Stimulated activated CD4-positive, alpha-beta T cell treated with anti-CD3 and anti-CD28 coated beads, Interleukin-1b, Interleukin-23, amount 100 ng/mL, for 1 hour (primary cell): ENCODE measurements at places on chromosomes 6 and 20.

DNA sequence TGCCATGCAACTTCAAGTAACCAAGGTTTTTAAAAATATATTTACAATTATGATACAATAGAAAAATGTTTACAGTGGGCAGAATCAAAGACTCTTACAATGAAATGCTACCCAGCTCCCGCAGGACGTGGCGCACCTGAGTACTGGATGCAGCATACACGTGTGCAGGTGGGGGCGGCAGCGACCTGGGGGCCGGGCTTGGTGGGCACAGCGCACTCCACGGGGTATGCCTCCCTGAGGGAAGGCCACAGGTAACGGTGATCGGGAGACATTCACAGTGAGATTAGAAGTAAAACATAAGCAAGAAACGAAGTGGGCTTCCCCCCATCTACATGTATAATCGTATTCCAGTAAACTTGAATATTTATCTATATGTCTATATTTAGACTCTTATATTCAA is 54.2 kb downstream of the WDR27 start:
- no peak for DNase-seq

DNA sequence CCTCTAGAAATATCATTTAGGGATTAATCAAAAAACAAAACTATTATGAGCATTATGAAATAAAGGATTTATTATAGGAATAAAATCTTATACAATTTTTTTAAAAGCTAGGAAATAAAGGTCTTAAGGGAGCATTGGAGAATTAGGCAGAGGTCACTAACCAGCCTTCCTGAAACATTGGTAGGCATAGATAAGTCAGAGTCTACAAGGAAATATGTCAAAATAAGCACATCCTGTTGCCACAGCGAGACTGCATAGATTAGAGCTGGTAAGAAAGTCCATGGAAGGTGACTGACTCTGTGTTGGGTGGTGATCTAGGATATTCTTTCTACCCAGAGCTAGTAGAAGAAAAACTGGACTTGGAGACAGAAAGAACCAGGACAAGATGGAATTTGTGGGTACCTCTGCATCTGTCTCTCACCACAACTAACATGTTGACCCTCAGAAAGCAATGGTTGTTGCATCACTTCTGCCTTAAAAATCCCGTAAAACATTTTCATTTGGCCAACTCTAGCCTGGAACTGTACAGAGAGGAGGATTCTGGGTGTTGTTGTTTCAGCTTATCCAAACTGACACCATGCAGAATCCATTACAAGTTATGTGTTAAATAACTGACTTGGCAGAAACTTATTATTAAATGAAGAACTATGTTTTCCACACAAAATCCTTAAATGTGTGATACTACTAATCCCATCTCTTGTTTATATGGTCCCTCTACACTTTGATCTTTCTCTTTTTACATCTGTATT is 77.1 kb downstream of the FBXO5 start:
- DNase-seq: no peak

DNA sequence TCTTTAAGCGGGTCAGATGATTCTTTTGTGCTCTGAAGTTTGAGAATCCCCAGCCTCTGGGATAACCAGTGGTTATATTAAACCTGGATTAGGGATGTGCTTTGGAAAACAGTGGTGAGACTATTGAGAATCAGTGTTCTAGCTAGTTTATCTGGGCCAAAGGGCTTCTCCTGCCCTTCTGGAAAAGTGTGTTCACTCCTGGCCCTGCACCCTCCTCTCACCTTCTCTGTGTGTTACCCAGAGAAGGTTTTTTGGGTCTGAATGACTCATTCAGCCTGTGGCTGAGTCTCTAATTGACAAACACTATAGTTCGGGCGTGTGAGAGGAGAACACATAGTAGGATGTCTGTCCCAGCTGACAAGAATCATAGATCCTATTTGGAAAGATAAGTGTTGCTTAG is 66.7 kb downstream of the LRRC1 start:
- no peak for DNase-seq

- no peak for DNase-seq
Observed at GRCh38 chr6:81265106-81265505, 487.4 kb downstream of the TENT5A start.

DNA sequence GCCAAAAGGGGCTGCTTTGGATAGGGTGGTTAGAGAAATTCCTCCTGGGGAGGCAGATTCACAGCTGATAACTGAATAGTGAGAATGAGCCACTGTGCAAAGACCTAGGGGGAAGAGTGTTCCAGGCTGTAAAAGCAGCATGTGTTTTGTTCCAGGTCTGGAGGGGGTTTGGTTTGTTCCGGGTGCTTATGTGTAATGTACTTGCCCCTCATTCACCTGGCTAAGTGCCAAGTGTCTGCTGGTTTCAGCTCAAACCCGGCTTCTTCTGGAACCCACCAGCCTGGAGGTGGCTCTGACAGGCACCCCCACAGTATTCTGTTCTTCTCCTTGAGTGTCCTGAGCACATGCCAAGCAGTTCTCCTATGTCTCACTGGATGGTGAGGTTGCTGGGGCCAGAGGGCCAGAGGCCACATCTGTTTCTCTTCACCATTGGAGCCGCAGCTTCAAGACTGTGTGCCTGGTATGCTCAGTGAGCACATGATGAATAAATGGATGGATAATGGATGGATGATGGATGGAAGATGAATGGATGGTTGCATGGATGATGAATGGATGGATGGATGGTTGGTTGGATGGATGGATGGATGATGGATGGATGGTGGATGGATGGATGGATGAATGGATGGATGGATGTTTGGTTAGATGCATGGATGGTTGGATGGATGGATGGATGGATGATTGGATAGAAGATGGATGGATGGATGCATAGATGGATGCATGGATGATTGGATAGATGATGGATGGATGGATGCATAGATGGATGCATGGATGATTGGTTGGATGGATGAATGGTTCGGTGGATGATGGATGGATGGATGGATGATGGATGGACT is 227.6 kb downstream of the BMP7 start:
- DNase-seq: no peak

- no peak for DNase-seq
Observed at GRCh38 chr6:2734488-2735166, 16.1 kb downstream of the MYLK4 start.

DNA sequence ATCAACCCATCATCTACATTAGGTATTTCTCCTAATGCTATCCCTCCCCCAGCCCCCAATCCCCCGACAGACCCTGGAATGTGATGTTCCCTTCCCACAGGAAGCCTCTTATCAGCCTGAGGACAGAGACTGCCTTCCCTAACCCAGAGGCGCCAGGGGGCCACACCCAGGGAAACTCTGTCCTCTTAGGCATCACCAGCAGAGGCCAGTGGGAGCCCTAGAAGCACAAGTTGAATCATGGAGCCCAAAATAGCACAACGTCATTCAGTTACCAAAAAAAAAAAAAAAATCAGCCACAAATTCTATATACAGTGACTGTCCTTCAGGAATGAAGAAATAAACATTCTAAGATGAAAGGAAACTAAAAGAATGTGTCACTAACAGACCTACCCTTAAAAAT is 625.7 kb downstream of the TFAP2A start:
- DNase-seq: no peak

- no peak for DNase-seq
Observed at GRCh38 chr6:14974792-14975470, 270.9 kb upstream of the JARID2 start.

- DNase-seq: no peak
Observed at GRCh38 chr6:11752360-11752759, 26.2 kb downstream of the ADTRP start.

GRCh38 chr20:37531856-37532255 is 4.2 kb upstream of the BLCAP start:
- DNase-seq: no peak

GRCh38 chr6:163876391-163876790 is 461.9 kb downstream of the QKI start:
- DNase-seq: no peak

DNA sequence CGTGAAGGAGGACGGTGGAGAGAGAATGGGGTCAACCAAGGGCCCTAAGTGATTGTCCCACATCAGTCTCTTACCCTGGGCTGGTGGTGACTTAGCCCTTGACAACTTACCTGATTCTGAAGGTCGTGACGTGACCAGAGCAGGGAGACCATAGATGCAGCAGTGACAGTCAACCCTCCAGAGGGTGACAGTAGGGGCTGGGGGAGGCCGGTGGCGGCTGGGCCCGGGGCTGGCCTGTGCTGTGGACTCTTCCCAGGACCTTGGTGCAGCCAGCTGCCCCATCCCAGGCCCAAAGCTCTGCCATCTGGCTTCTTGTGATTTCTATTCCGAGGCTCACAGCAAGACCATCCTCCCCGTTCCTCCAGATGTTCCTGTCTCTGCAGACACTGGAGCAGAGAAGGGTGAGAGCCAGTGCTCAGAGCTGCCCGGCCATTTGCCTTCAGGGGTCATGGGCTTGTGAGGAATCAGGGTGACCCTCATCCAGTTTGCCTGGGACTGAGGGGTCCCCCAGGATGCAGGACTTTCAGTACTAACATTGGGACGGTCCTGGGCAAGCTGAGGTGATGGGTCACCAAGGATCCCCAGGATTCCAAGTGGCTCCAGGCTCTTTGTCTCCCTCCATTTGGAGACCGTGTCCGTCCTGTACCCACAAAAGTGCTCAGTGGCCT is 36.0 kb downstream of the SUMO4 start:
- no peak for DNase-seq

GRCh38 chr20:24577271-24577909 is 108.0 kb downstream of the SYNDIG1 start:
- no peak for DNase-seq

DNA sequence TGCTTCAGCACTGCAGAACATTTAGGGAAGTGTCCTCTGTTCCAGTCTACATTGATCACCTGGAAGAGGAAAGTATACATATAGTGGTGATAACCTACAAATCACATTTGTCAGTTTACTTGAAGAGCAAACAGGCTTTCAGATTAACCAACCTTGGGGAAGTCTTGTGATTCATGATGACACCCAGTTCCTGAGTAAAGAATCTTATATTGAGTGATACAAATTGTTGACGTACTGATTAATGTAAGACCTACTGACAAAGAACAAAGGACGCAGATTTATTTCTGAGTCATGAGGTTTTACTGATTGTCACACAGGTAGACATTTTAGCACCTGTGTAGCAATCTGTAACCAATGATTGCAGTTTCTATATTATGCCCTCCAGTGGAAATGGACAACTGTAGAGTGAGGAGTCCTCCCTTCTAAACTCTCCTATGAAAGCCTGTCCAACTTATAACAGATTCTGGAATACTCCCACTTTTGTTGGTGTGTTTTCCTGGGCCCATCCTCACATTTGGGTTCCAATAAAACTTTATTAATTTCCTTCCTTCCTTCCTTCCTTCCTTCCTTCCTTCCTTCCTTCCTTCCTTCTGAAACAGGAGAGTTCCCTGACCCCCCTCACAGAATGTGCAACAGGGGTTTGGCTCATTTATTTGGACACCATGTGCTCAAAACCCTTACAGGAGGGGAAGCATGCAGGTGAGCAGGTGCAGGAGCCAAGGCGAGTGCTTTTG is 113.5 kb downstream of the SLC35B3 start:
- DNase-seq: no peak

- no peak for DNase-seq
Observed at GRCh38 chr20:5785146-5785545, 34.9 kb downstream of the SHLD1 start.

DNA sequence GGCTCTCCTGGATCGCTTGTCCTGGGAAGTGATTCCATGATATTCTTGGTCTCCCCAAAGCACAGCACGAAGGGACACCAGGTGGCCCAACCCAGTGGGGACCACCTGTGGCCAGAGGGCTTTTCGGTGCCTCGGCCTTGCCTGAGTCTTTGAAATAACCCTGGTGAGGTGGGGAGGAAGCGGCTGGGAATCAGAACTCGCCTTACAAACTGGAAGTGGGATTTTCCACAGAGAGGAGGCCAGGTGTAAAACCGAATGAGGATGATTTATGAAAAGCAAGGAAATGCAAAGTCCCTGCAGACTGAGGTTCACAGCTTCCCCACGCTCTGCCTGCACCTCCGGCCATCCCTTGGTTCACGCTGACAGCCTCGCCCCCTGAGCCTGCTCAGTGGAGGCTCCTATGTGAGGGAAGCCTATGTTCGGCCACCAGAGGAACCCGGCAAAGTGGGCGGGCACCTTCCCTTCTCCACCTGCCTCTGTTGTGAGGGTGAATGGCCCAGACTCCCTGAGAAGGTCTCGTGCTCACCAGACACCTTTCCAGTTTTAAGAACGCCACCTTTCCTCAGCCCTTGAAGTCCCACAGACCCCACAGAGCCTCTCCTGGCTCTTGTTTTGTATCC is 133.8 kb upstream of the CST7 start:
- DNase-seq: no peak

DNA sequence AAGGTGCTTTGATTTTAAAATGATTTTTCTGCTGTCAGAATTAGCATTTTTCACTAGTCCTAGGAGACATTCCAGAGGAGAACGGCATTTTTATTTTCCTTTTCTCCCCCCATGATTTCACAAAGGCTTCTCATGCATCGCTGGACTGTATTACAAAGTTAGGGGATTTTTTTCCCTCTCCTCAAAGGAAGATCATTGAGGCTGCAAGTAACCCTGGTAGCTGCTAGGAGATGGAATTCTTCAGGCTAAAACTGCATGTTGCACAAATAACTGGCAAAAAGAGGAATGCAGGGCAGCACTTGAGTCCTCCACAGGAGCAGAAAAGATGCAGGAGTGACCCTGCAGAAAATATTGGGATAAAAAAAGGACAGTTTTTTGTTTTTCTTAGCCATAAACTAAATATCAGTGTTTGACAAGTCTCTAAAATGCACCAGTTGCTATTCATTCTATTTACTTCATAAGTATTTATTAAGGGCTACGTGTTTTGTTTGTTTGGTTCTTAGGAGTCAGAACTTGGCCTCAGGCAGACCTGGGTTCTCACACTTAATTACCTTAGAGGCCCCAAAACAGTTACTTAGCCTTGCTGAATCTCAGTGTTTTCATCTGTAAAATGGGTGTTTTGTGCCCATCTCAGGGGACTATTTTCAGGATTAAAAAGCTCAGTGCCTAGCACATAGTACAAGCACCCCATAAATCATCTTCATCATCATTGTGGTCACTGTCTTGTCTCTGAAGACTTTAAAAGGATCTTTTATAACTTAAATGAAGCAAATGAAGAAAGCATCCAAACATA is 144.5 kb upstream of the ID4 start:
- DNase-seq: no peak

GRCh38 chr6:71254323-71254722 is 34.3 kb upstream of the OGFRL1 start:
- DNase-seq: no peak

GRCh38 chr6:142184307-142184706 is 37.2 kb downstream of the VTA1 start:
- DNase-seq: no peak

- DNase-seq: no peak
Observed at GRCh38 chr20:38170219-38170825, 5.3 kb upstream of the TGM2 start.
